ENCODE measurements at places on chromosomes 13 and 19.
A peak's percentile ranks its signal among the peaks of the same experiment; 100 is the strongest.

DNA sequence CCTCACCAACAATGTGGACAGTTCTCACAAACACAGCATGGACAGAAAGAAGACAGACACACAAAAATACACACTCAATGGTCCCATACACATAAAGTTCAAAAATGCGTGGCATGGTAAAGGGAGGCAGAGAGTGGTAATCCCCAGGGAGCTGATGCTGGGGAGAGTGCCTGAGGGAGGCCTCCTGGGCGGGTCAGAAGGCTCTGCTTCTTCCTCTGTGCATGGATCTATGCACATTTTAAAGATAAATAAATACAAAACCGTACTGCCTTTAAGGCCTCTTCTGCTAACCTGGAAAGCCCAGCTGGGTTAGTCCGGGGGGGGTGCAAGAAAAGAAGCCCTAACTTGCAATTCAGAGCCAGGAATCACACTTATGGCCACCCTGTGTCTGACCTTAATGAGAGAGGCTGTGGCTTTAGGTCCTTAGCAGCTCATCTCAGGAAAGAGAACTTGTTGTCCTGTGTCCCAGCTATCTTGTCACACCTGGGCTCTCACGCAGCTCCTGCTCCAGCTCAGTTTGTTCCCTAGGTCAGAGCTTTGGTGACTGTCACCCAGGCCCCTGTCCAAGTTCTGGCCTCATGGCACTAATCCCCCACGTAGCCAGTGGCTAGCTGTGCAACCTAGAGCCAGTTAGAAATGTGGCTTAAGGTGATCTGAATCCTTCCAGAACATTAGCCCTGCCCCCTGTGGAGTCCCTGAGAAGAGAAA lies 28.5 kb downstream of the POP4 start:
- DNase-seq, result no peak

- no peak for DNase-seq
These were observed 25.4 kb downstream of the IRS2 start for GRCh38 chr13:109760951-109761350.

- no peak for DNase-seq
These were observed 27.4 kb downstream of the LRCH1 start for GRCh38 chr13:46580362-46580839.

DNA sequence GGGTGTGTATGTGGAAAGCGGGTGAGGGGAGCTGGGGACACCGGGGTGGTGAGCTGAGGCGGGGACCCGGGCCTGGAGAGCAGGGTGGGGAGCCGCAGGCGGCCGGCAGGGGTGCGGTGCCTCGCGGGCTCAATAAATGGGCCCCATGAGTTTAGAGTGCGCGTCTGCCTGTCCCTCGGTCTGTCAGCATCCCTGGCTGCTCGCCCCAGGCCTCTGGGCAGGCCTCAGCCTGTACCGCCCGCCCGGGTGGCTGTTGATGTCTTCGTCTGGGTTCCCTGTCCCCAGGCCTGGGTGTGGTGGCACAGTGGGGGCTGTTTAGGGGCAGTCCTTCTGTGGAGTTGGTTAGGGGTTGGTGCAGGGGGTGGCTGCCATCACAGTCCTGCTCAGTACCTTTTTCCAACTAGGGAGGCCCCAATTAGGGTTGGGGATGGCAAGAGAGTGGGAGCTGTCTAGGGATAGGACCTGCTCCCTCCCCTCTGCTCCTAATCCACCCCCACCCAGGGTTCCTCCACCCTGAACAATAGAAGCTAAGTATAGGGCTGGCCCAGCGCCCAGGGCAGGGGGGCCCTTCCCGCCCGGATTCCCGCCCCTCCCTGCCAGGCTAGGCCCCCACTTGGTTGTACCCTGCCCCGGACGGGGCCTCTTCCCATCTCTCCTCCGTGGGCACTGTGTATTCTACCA lies 12.2 kb downstream of the CIC start:
- peak; percentile 84 for DNase-seq

GRCh38 chr19:10104665-10105508 lies 1.3 kb upstream of the PPAN start:
- no peak for DNase-seq

DNA sequence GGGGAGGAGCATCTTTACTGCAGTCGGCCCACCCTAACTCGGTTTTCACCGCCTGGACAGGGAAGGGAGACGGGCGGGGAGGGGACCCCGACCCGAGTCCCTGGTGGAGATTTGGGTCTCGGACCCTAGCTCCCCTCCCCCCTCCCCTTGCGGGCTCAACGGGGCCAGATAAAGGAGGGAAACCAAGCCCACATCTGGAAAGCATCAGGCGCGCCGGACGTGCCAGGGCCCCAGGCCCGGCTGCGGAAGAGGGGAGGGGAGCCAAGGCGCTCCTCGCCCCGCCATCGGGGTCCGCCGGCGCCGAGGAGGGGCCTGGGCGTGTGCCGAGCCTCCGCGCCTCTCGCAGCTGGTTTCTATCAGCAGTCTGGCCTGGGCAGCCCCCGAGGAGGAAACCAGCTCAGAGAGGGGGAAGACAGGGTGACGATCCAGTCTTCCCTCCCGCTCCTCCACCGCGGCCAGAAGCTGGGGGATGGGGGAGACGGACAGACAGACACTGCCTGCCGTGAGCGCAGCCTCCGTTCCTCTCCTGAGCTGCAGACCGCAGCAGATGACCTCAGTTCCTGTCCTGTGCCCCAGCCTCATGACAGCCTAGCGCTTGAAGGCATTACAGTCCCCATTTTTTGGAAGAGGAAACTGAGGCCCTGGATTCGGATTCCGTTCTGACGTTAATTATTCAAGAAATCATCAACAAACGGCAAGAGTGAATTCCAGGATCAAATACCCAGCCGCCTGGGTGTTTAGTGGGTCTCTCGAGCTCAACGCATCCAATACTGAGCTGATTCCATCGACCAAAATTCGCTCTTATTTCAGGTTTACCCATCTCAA lies 3.6 kb upstream of the GNG8 start:
- no peak for DNase-seq

GRCh38 chr13:56351041-56351440 lies 789.7 kb upstream of the PRR20A start:
- no peak for DNase-seq

GRCh38 chr13:108897955-108898354 lies 268.5 kb downstream of the MYO16 start:
- DNase-seq, result no peak

DNA sequence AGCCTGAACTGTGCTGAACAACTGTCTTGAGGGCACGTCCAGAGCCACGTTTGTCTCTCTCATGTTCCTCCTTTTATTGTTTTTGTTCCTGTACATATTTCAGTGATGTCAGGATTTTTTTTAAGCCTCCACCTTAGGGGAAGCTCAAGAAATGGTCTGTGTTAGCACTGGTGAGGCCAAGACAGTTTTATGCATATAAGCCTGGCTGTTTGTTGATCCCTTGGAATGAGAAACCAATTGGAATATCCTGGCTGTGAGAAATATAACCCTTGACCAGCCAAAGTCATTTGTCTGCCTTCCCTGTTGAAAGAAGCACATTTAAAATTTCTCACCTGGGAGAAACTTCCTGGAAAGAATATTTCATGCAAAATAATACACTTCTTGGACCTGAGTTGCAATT lies 115.8 kb downstream of the DNAJC15 start:
- no peak for DNase-seq

- peak; percentile 43 for DNase-seq
These were observed 72.3 kb downstream of the NAA16 start for GRCh38 chr13:41383386-41383785.

DNA sequence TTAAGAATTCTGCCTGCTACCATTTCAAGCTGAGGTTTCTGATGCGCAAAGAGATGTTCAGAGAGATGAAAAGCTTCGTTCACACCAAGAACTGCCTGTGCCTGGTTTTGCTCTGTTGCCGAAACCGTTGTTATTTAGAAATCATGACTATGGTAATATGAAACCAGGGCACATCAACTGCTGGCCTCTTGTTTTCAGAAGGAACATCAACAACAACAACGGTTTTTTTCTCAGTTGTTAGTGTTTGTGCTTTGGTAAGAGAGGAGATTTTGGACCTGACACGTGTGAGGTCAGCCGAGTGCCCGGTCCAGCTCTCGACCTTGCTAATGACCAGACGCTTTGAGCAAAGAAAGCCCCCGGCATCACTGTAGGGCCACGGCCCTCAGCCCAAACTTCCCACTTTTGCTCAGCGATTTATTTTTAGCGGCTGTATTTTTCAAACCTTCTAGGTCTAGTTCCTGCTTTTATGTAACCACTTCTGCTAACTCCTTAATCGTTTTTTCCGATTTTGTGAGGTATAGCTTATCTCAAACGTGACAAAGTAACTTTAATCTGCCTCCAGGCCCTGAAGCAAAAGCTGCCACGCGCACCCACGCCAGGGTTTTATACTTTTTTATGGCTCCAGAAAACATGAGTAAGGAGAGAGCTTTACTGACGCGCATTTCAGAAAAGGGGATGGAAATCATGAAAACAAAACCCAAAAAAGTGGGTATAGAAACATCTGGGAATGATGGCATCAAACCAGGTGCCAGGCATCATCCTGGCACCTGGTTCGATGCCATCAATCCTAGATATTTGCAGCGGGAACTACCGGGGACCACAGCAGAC lies 42.0 kb downstream of the KLF2 start:
- DNase-seq, result no peak

GRCh38 chr19:8580710-8581281 lies 3.6 kb upstream of the MYO1F start:
- peak; percentile 73 for DNase-seq

DNA sequence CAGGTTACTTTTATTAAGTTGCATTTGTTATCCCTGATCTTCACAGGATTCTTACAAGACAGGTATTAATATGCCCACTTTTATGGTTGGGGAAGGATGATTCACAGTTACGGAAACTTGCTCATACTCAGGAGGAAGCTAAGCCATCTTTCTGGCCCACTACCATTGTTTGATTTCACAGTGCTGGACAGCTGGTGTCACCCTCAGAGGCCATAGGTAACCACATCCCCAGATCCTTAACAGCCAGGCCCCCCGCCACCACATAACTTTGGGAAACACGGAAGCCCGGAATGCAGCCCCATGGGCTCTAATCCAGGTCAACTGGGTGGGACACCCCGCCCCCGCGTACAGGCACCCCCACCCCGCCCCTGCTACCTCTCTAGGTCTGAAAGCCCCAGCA lies 119.7 kb downstream of the IRS2 start:
- DNase-seq, result no peak
